ENCODE measurements at places on chromosomes 1 and 21.

DNA sequence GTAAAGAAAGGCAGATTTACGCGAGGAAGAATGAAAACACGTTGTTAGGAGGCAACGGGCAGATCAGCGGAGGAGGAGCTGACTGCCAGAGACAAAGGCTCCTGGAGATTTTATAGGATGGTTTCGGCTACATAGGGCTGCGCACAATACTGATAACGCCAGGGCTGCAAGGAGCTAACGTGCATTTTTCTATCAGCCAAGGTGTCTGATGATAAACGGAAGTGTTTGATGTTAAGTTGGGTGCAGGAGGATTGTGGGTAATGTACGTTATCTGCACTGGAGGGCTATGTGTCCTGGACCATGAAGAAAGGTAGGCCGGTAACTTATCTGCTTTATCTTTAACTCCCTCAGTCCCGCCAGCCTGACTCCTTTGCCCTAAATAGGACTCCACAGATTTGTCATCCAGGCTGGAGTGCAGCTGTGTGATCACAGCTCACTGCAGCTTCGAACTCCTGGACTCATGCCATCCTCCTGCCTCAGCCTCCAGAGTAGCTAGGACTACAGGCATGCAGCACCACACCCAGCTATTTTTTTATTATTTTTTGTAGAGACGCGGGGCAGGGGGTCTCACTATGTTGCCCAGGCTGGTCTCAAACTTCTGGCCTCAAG is 29.6 kb downstream of the SETD4 start:
- DNase-seq, result peak; percentile 50

DNA sequence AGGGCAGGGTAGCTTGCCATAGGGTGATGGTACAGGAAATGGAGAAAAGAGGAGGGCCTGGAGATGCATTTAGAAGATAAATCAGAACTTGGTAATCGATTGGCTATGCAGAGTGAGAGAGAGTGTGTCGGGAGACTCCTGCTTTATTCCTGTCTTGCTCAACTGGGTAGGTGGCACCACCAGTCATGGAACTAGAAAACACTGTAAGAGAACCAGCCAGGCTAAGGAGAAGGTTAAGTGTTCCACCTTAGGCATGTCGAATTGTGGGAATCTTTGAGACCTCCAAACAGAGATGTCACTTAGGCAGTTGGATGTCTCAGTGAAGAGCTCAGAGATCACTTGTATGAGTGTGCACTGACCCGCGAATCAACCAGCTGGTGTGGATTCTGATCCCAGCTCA is 28.7 kb upstream of the RD3 start:
- peak; percentile 23 for DNase-seq

- DNase-seq, result no peak
Measured at GRCh38 chr1:40808909-40809308, 25.3 kb downstream of the KCNQ4 start.

- peak; percentile 62 for DNase-seq
Measured at GRCh38 chr1:221440658-221441057, 301.2 kb downstream of the DUSP10 start.

- no peak for DNase-seq
Measured at GRCh38 chr1:40312238-40313205, 4.6 kb downstream of the COL9A2 start.

- peak; percentile 47 for DNase-seq
Measured at GRCh38 chr1:12380326-12381249, 150.8 kb downstream of the VPS13D start.

DNA sequence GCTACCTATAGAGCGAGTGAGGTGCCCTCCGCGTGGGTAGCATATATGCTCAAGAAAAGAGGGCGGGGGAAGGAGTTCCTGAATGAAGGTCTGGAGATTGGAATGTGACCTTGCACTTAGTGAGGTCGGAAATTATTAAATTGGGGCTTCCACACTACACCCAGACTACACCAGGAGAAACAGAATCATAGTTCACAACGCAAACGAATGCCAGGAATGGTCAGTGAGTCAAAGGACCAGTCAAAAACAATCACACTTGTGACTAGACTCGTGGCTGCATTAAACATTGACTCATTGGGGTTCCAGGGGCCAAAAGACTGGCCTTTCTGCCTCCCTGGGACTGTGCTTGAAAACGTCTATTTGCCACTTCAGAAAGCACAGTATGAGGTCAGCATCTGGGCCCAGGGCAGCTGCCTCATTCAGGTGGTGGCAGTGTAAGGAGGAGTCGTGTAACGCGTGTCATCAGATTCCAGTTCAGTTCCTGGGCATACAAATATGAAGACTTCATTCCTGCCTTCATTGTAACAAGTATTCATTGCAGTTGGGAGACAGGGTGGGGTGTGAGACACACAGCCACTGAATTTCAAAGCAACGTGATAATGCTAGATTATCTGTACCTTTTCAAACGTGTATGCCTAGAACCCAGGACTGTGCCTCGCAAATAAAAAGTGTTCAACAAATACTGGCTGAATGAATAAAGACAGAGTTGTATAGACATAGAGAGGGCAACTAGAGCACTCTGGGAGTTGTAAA is at the start of gene YOD1:
Gene YOD1 (minus strand): TSS at position 18 of the 753 bp plus-strand sequence. CDS start 178 bp downstream, outside the sequence.
- DNase-seq, result peak; percentile 55

- DNase-seq, result no peak
Measured at GRCh38 chr1:229323885-229324553, 18.8 kb downstream of the CCSAP start.

DNA sequence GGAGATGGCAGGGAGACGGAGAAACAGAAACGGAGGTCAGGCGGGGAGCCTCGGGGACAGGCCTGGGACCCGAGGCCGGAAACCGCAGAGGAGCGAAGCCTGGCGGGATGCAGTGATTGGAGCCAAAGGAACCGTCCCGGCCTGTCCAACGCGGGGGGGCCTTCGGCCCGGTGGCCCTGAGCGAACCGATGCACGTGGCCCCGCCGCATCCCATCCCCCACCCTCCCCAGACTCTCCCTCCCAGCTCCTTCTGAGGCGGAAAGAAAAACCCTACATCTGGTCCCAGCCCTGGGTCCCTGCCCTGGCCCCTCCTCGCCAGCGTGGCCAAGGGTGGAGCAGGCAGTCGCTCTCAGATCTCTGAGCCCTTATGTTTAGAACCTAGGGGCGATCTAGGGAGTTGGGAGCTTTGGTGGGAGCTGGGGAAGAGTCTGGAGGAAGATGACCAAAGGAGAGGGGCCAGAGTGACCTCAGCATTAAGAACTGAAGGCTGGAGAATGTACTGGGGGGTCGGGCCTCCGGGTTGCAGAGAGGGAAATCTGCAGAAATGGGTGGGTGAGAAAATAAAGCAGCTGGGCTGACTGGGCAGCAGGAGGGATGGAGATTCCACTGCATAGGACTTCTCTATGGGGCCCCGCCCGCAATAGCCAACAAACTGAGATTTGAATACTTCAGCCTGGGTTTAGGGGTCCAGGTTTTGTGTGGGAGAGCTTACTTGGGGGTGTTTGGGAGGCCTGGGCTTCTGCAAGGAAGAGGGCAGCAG is 1.5 kb upstream of the CRABP2 start:
- peak; percentile 85 for DNase-seq

GRCh38 chr1:9440261-9440660 is 99.0 kb upstream of the SLC25A33 start:
- no peak for DNase-seq

- DNase-seq, result peak; percentile 19
Measured at GRCh38 chr1:229714964-229715603, 89.0 kb downstream of the URB2 start.

- DNase-seq, result peak; percentile 81
Measured at GRCh38 chr1:218463194-218464156, 118.3 kb downstream of the TGFB2 start.

DNA sequence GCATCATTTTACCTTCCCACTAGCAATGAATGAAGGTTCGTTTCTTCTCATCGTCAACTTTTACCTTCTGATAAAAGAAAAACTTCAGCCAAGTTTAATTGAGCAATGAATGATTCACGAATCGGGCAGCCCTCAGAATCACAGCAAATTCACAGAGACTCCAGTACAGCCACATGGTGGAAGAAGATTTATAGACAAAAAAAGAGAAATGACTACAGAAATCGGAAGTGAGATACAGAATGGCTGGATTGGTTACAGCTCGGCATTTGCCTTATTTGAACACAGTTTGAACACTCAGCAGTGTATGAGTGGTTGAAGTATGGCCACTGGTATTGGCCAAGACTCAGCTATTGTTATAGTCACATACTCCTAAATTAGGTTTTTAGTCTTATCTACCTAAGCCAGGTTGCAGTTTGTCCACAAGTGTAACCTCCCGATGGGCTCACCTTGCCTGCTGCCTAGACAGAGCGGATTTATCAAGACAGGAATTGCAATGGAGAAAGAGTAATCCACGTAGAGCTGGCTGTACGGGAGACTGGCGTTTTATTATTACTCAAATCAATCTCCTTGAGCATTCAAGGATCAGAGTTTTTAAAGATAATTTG is 15.3 kb downstream of the AK4 start:
- DNase-seq, result peak; percentile 21

GRCh38 chr1:230212405-230212936 is 145.4 kb downstream of the GALNT2 start:
- DNase-seq, result no peak

- DNase-seq, result no peak
Measured at GRCh38 chr1:161019751-161020495, 1.0 kb downstream of the F11R start.

DNA sequence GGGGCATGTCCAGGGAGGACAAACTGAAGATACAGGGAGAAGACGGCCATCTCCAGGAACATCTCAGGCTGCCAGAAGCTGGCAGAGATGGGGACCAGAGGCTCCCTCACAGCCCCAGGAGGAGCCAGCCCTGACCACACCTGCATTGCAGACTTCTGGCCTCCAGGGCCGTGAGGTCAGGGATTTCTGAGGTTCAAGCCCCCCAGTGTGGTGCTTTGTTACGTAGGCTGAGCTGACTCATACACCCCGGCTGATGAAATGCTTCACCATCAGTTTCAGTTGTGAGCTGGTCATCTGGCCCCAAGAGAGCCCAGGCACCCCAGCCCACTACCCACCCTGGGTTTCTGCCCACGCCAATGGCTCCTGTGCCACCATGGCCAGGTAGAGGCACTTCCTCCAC is 106.4 kb downstream of the SIK1 start:
- DNase-seq, result no peak

DNA sequence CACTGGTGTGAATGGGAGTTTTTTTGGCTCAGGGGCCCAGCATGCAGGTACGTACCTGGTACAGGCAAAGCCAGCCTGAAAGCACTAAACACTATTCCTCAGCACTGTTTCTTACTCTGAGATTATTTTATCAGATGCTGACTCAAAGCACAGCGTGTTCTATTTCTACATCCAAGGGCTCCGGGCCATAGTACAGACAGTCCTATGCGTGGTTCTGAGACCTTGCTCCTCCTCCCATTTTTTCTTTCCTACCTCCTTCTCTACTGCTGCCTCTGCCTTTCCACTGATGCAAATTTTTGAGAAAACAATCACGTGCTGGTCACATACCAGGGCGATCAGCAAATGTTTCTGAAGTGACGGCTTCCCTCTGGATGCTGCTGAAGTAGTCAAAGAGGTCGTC is 36.3 kb downstream of the PDPN start:
- no peak for DNase-seq

- DNase-seq, result no peak
Measured at GRCh38 chr21:44885615-44886014, 12.1 kb upstream of the PTTG1IP start.

DNA sequence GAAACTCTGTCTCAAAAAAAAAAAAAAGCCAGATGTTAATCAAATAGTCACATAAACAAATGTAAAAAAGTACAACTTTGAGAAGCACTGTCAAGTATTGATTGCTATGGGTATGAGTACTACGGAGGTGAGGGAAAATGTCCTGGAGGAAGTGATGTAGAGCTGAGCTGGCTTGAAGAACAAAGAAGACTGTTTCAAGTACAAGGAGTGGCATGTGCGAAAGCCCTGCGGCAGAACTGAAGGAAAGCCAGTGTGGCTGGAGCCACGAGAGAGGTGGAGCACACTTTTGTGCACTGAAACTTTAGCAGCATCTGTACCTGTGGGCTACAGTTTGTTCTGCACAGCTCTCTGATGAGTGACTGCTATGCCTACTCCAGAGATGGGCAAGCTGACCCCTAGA is 5.4 kb upstream of the RPS6KA1 start:
- DNase-seq, result no peak

- no peak for DNase-seq
Measured at GRCh38 chr1:205272536-205272935, 44.8 kb downstream of the TMCC2 start.

GRCh38 chr1:4003846-4004505 is 103.9 kb upstream of the C1orf174 start:
- DNase-seq, result no peak

GRCh38 chr1:205271277-205271676 is 43.5 kb downstream of the TMCC2 start:
- DNase-seq, result peak; percentile 51

DNA sequence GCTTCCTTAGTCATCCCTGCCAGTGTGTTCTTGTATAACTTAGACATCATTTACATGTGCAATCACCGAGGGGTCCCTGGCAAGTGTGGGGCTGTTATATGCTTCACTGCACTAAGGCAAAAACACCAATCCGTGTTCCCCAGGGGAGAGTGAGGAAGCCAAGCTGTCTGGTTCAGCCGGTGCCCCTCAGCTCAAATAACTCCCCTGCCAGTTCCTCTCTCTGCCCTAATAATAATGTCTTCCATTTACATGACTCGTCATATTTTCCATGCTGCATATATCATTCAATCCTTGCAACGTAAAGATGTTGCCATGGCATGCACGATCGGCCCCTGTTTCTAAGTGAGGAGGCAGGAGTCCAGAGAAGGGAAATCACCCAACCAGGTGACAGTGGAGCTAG is 24.4 kb upstream of the NDC1 start:
- no peak for DNase-seq

DNA sequence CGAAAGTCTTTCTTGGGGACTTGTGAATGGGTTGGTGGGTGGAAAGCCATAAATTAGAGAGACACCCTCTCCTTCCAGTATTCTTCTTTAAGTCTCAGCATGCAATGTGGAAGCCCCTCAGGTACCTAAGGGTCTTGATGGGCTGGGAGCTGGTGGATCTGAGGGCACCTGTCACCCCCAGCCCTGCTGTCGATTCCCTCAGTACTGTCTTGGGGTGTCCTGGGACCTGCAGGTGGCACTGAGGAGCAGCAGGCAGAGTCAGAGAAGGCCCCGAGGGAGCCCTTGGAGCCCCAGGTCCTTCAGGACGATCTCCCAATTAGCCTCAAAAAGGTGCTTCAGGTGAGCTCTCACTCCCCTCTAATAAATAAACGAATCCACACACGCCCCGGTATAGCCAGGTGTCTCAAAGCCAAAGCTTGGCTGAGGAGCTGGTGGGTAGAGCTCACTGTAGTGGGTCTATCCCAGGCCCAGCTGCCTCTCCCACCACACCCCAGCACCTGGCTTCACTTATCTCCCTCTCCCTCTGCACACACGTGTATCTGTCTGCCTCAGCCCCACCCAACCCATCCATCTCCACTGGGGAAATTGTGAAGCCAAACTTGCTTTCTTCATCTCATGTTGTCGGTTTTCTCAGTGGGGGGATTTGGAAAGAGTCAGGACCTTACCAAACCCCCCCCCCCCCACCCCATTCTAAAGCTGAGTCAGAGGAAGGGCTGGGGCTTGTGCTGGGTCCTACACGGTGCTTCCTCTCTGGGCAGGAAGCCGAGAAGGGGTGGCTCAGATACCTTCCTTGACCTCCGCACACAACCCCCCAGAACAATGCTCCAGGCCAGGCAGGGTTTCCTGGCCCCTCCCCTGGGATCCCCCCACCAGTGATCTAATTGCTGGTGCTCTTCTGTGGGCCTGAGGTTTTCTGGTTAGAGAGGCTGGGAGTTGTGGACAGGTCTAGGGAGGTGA is 1.6 kb downstream of the ADAM15 start:
- no peak for DNase-seq

- DNase-seq, result no peak
Measured at GRCh38 chr1:69185378-69185777, 382.3 kb upstream of the LRRC7 start.

All from fibroblast of the aortic adventitia (primary cell).